ENCODE measurements at places on chromosomes 5 and 9.

DNA sequence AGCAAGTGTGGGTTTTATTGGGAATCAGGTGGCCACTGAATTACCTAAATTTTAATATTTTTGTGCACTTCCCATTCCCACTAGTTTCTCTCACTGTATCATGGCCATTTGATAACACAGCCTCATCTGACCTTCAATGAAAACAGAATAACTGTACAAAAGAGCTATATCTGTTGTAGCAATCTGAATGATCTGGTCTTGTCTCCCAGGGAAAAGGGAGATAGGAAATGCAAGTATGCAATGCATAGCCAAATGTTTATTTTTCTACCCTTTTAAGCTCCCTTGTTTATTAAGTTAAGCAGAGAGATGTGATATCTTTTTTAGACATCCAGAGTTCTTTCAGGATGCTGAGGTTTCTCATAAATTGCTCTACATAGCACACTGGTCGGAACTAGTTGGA, 288.3 kb upstream of the CLINT1 start:
- no peak for DNase-seq

GRCh38 chr5:2739360-2740050, 12.0 kb downstream of the IRX2 start:
- DNase-seq: no peak

DNA sequence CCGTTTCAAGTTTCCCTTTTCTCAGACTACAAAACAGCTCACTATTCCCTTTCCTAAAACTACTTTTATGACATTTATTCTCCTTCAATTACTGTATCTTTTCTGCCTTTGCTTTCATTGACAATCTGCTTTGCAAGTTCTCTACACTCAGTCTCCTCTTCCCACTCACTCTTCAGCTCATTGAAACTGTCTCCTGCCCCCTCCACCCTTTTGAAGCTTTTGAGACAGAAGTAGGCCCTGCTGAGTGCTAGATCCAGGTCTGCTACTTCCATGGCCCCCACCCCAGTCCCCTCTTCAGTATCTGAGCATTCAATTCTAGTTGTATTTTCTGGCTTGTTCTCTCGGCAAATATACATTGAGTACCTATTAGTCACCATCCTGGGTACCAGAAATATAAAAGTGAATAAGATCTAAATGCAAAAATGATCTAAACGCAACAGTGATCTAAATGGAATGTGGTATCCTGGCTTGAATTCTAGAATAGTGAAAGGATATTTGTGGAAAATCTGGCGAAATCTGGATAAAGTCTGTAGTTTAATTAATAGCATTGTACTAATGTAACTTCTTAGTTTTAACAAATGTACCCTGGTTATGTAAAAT, 58.4 kb downstream of the OR2K2 start:
- DNase-seq: no peak

DNA sequence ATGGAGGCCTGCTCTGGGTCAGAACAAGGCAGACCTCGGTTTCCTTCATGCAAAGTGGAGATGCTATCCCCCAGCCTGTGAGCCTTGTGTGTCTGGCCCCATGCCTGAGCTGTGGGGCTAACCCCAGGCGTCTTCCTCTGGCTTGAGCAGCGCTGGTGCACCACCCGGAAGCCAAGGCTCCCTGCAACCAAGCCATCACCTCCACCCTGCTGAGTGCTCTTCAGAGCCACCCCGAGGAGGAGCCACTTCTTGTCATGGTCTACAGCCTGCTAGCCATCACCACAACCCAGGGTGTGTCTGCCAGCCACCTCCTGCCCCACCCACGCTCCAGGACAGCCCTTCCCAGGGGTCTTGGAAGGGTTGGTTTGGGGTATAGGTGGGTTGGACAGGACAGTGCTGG, 16.2 kb downstream of the REXO4 start:
- DNase-seq: no peak

DNA sequence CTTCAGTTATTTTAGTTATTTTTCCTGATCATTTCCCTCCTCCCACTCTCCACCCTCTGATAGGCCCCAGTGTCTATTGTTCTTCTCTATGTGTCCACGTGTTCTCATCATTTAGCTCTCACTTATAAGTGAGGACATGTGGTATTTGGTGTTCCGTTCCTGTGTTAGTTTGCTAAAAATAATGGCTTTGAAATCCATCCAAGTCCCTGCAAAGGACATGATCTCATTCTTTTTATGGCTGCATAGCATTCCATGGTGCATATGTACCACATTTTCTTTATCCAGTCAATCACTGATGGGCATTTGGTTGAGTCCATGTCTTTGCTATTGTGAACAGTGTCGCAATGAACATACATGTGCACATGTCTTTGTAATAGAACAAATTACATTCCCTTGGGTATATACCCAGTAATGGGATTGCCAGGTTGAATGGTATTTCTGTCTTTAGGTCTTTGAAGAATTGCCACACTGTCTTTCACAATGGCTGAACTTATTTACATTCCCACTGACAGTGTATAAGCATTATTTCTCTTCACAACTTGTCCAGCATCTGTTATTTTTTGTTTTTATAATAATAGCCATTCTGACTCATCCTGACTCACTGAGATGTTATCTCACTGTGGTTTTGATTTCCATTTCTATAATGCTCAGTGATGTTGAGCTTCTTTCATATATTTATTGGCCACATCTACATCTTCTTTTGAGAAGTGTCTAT, 17.2 kb upstream of the DIRAS2 start:
- no peak for DNase-seq

GRCh38 chr9:99249619-99250018, 27.5 kb downstream of the SEC61B start:
- DNase-seq: no peak

GRCh38 chr5:155114655-155115054, 101.1 kb downstream of the KIF4B start:
- DNase-seq: no peak

DNA sequence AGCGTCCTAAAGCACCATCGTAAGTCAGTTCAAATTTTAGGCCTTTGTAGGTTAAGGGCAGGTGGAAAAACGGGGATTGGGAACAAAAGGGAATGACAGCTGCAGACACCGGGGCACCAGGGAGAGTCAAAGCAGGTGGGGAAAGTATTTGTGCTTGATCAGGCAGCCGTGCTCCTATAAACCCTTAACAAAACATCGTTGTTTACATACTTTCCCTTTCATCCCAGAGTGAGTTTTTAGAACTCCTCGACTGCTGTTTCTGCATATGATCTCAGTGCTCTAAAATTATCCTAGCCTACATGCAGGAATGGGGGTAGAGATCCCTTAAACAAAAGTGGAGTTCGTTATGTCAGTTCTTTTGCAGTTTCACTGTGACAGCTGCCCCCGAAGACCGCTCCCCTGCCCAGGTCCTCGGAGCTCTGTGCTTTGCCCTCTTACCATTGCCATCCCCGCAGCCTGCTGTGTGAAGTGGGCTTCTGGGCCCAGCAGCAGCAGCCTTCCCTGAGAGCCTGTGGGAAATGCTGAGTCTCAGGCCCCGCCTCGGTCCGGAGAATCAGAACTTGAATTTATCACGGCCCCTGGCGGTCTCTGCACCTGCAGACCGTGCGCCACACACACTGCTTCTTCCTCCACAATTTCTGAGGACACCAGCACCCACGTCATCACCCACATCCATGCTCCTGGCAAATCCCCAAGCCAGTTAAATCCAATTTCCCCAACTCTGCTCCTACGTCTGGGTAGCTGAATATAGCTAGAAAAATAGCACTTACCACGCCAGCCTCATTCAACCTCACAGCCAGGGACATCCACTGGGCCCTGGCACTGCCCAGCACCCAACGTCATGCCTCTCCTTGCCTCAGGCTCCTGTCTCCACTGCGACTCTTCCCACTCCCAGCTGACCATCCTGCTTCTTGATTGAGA, 86.8 kb downstream of the NSUN2 start:
- no peak for DNase-seq

GRCh38 chr9:110579034-110579861, at the start of gene SVEP1:
Gene SVEP1, minus strand, starts transcription at chr9:110579741. Its CDS starts 198 bp downstream, at chr9:110579543.
- no peak for DNase-seq

DNA sequence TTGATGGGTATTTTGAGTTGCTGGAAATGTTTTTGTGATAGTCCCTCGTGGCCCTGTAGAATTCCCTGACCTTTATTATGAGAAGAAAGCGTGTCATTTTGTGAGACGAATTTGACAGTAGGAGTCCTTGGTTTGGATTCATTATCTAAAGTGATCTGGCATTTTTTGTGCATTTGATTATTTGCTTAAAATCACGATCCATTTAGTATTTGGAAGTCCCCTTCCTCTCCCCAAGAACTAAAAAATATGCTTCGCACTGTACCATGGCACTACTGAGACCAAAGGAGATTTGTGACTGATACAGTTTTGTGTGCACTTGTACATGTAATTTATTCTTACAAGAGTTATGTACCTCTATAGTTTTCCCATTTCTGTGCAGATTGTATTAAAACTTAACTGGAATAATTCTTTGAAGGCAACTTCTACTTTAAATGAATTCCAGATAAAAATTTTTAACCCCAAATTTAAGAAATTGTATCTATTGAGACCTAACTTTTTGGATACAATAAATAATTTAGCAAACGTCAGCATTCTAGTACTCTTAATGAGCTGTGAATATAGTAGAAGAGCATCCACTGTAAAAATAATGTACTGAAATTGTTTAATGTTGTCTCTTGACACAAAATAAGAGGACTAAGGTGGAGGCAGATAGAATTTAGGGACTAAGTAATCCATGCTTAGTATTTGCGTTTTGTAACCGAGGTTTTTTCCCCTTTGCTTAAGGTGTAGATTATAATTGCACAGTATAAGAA, 2.1 kb downstream of the MAP3K1 start:
- DNase-seq: no peak

All from activated CD4-positive, alpha-beta T cell treated with anti-CD3 and anti-CD28 coated beads, Interleukin-2, amount 50 U/mL, for 4 hours (primary cell).